ENCODE measurements at places on chromosomes 3 and 15.

GRCh38 chr3:16122661-16123060 lies 51.8 kb upstream of the GALNT15 start:
- H3K36me3 ChIP-seq, result no peaks in the 10 kb centered on the region
- H3K27ac ChIP-seq, result no peak overlapping the region
- DNase-seq, result no peak
- H3K4me3 ChIP-seq, result no peak overlapping the region
- no peaks in the 10 kb centered on the region for H3K27me3 ChIP-seq

GRCh38 chr3:108394563-108394962 lies 98.2 kb downstream of the HHLA2 start:
- H3K4me3 ChIP-seq, result no peak overlapping the region
- H3K4me1 ChIP-seq, result no peaks in the 10 kb centered on the region
- peaks cover 10% of the 10 kb centered on the region for H3K27me3 ChIP-seq
- H3K36me3 ChIP-seq, result no peaks in the 10 kb centered on the region
- DNase-seq, result no peak

- no peak overlapping the region for H3K27ac ChIP-seq
- DNase-seq, result no peak
- no peaks in the 10 kb centered on the region for H3K36me3 ChIP-seq
- no peak overlapping the region for H3K4me3 ChIP-seq
Measured at GRCh38 chr3:126512916-126513650, 4.5 kb downstream of the UROC1 start.

GRCh38 chr3:194176274-194176991 lies 40.5 kb downstream of the HES1 start:
- H3K36me3 ChIP-seq, result no peaks in the 10 kb centered on the region
- no peak overlapping the region for H3K27ac ChIP-seq
- H3K4me3 ChIP-seq, result no peak overlapping the region
- H3K27me3 ChIP-seq, result no peaks in the 10 kb centered on the region
- peak; percentile 28 for DNase-seq
- peaks cover 8% of the 10 kb centered on the region for H3K4me1 ChIP-seq

GRCh38 chr15:45179221-45179985 lies 8.4 kb downstream of the SHF start:
- no peak overlapping the region for H3K4me3 ChIP-seq
- H3K27me3 ChIP-seq, result no peaks in the 10 kb centered on the region
- DNase-seq, result no peak
- no peaks in the 10 kb centered on the region for H3K36me3 ChIP-seq
- no peak overlapping the region for H3K27ac ChIP-seq

- H3K4me3 ChIP-seq, result no peak overlapping the region
- H3K36me3 ChIP-seq, result no peaks in the 10 kb centered on the region
- no peak for DNase-seq
- H3K27me3 ChIP-seq, result no peaks in the 10 kb centered on the region
- peak overlapping the region; percentile 94 for H3K27ac ChIP-seq
Measured at GRCh38 chr3:66427951-66428474, 72.8 kb downstream of the LRIG1 start.
